Fibroblast of gingiva (primary cell): ENCODE measurements at places on chromosomes 5 and 9.

- DNase-seq = peak; percentile 15
Observed at GRCh38 chr5:107570805-107571531, 99.8 kb downstream of the EFNA5 start.

DNA sequence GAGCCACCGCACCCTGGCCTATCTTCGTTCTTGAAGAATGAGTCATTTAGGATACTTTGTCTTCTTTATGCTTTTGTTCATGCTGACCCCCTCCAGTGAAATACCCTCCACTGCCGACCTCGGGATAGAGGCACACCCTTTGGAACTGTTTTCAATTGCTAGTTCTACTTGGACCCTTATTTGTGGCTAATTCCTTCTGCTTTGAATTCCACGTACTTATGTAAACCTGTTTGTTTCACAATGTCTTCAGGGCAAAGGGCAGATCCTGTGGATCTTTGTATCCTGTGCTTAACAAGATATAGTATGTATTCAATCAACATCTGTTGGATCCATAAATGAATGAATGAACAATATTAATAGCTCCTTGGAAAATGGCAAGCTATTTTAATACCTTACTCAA is 19.6 kb upstream of the AOPEP start:
- no peak for DNase-seq

GRCh38 chr5:53116597-53116996 is 7.0 kb upstream of the MOCS2 start:
- DNase-seq = no peak

GRCh38 chr9:38671372-38671731 is 48.6 kb downstream of the FAM240B start:
- no peak for DNase-seq

- DNase-seq = no peak
Observed at GRCh38 chr5:154309805-154310204, 119.3 kb downstream of the GALNT10 start.

GRCh38 chr5:53479590-53480415 is 626 bp upstream of the FST start:
- DNase-seq = peak; percentile 58

- no peak for DNase-seq
Observed at GRCh38 chr5:159092972-159093371, 6.7 kb downstream of the EBF1 start.

DNA sequence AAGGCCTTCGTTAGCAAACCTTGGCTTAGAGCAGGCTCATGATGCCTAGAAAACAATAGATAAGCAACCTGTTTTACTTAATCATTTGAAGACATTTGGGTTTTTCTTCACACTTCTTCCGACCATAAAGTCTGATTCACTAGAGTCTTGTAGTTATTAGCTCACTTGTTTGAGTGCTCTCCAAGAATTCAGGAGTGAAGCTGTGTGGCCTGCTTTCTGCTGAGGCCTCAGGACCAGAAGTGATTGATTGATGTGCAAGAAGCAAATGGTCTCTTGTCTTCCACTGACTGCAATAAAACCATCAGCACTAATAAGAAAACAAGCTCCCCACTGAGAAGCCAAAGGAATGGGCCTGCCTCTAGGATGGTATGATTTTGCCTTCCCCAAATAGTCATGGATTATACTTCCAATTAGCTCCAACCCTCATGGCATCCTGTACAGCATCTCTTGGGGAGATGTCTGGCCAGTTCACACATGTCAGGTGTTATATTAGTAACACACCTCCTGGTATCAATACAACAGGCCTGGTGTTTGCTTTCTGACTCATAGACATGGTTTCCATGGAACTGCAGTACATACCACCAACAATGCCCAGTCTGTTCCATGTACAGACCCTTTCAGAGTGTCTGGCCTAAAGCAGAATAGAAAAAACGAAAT is 317.6 kb downstream of the CWC27 start:
- DNase-seq = no peak

DNA sequence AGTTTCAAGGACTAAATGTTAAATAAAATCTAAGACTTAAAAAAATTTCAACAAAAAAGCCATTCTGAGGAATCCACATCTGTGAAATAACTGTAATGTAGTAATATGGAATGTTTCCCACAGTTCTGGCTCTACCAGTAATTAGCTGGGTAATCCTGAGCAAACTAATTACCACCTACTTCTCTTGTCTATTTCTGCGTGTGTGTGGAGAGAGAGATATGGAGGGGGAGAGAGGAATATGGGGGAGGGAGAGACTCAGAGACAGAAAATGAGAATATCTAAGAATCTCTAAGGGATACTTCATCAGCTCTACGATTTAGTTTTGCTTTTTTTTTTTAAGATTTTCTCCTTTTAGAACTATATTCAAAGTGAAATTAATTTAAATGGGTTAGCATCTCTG is 28.0 kb downstream of the TBCA start:
- DNase-seq = no peak

GRCh38 chr9:114725930-114726329 is 43.9 kb upstream of the TEX48 start:
- no peak for DNase-seq

- peak; percentile 2 for DNase-seq
Observed at GRCh38 chr5:79225026-79225425, 10.9 kb upstream of the JMY start.

DNA sequence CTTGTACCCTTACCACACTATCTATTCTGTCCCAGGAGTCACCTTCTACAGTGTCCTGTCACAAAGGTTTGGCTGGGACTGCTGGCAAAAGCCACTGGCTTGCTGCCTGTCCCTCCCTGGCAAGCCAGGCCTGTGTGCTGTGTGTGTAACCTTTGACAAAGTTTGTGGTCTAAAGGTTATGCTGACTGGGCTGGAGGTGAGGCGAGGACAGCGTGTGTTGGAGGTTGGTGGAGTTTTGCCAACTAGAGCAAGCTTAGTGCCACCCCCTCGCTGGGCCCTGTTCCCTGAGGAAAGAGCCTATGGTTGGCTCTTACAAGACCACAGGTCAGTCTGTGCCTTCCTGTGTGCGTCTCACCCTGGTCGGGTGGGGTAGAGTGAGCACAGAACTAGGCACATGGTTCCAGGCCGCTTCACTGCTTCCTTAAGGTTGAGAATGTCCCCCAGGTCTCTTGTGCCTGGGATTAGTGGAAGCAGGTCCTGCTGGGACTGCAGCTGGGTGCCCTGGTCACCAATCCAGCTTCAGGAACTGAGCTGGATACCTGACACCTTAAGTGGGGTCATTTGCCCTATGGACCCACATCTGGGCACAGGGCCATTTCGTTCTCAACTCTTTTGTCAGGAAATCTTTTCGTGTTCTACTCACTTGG is 152.2 kb downstream of the GADD45G start:
- no peak for DNase-seq

DNA sequence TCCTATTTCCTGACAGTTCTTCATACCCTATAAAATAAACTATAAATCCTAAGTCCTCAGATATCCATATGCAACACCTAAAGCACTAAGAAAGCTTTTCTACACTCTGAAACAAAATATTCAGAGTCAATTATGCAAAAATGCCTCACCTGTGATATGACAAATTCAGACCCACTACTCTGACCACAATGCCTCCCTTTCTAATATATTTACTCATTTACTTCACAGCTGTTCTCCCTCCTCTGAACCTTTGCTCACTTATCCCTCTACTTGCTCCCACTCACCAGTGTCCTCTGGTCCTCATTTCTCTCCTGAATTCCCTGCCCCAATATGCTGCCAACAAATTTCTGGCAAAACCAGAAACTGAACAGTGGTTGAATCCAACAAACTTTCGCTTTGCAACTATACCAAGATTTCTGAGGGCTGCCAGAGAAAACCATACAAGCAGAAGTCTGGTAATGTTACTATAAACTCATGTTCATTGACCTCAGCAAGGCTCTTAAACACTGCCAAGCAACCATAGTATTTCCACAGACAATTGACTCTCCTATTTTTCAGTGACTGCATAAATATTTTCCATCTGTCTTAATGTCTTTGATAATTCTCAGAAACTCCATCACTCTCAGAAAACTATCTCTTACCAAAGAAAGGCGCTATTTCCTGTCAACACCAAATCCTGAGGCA is 7.1 kb downstream of the CCNH start:
- peak; percentile 64 for DNase-seq

GRCh38 chr5:68458416-68459021 is 243.0 kb downstream of the PIK3R1 start:
- no peak for DNase-seq

DNA sequence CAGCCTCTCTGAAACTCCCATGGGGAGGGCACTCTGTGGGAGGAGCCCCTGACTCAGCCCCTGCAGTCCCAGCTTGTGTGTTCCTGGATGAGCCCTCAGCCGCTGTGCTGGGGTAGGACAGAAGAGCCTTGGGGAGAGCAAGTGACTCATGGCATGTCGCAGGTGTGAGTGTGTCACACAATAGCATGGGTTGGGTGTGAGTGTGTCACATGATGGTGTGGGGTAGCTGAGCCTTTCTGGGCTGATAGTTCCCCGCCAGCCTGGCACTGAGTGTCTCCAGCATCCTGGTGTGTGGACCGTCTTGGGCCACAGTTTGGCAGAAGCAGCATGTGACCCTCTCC is 83.4 kb downstream of the PHF2 start:
- no peak for DNase-seq

DNA sequence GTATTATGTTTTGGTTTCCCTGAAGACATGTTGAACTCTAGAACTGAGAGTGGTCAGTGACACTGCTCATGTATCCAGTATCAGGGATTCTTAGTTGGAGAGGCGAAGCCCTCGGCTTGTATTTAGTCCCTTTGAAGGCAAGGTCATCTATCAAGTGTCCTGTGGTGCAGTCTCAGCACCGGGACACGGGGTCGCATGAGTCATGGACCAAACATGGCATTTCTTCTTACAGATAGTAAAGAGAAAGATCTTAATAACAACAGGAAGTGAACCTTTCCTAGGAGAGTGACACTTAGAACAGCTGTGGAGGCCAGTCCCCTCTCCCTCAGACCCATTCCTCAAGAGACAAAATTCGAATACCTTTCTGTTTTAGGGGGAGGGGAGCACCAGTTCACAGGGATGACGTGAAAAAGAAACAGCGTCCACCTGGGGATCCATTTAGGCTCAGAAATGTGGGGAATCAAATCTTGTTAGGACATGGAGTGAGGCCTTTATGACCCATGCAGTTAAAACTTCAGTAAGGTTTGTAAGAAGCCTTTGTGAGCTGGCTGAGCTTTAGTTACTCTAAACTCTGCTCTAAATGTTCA is 86.5 kb downstream of the ADGRV1 start:
- no peak for DNase-seq

DNA sequence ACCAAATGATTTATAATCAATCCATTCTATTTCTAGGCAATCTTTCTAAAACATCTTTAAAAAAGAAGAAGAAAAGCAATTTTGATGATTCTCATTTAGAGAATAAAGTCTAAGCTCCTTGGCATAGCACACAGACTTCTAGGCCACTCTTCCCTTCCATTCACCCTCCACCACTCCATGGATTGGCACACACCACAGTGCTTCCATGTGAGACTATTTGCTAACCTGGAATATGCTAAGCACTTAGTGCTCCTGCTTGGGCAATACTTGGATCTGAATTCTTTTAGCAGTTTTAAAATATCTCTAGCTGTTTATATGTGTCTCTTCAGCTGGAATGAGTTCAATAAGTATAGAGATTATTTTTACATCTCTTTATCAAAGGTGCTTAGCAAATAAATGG is 177.6 kb upstream of the FBXL7 start:
- DNase-seq = no peak

DNA sequence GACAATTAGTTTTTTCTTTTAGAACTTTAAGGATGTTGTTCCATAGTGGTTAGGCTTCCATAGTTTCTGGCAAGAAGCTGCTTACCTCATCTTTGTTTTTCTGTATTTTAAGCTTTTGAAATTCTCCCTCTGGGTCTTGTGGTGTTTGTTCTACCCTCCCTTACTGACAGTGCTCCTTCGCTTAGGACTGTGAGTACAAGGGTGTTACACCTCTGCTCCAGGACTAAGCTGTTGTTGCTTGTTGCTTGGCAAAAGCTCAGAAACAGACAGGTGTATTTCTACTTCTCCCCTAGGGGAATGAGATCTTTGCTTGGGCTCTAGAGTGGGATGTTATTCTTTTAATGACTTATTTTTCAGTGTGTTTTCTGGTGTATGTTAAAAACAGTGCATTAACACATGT is 225.2 kb downstream of the WDR70 start:
- no peak for DNase-seq

DNA sequence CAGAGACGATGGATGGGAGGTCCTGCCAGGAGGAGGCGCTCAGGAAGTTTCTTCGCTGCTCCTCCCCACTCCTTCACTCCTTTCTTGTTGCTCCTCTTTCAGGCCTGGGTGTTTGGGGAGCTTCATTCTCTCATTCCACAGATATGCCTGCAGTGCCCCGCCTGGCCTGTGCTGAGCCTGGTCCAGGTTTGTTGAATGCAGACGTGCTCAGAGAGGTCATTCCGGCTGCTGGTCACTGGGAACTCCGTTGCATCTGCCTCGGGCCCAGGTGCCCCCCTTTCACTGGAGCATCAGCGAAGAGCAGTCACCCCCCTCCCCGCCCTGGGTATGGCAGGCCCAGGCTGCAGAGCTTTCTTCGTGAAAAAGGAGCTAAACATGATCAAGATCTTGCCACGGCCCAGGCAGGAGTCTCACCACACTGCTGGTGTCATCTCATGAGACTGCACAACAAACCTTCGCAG is 15.5 kb downstream of the SURF6 start:
- no peak for DNase-seq

- no peak for DNase-seq
Observed at GRCh38 chr5:34667705-34668104, 11.6 kb downstream of the RAI14 start.

GRCh38 chr5:80207832-80208231 is 48.0 kb downstream of the SERINC5 start:
- DNase-seq = no peak

GRCh38 chr5:173490681-173491080 is 125.8 kb downstream of the BOD1 start:
- no peak for DNase-seq

- DNase-seq = no peak
Observed at GRCh38 chr5:116564756-116565490, 9.7 kb downstream of the SEMA6A start.
